ENCODE measurements at places on chromosomes 12 and 14.

- DNase-seq, result no peak
These were observed 21.9 kb upstream of the HIP1R start for GRCh38 chr12:122813310-122813713.

- no peak for DNase-seq
These were observed 119.8 kb downstream of the SLC38A1 start for GRCh38 chr12:46149079-46149464.

- no peak for DNase-seq
These were observed 102.2 kb downstream of the MYF5 start for GRCh38 chr12:80818878-80819277.

GRCh38 chr14:79036441-79036840, 866.3 kb downstream of the NRXN3 start:
- no peak for DNase-seq

DNA sequence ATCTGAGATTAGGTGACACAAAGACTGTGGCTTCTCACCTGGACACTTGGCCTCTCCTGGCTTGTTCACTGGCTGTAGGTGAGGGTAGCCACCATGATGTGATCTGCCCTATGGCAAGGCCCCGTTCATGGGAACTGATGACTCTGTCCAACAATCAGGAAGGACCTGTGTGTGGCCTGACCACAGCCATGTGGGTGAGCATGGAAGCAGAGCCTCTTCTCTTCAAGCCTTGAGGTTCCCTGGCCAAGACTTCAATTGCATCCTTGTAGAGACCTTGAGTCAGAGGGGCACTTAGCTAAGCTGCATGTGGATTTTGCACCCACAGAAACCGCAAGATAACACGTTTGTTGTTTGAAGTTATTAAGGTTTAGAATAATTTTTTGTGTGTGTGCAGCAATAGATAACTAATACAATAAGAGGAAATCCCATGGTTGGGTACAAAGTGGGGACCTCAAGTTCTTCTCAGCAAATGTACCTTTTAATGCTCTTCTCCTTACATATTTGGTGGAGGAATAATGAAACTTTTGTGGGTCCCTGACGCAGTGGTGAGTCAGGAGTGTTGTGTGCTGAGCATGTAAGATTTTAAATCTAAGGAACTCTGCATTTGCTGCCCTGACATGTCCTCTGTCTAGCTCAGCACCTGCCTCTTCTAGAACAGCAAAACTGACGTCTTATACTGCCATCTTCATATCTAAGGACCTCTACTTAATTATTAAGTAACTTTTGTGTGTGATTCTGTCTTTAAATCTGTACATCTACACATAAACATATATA, 27.5 kb upstream of the PLEKHG7 start:
- no peak for DNase-seq

- DNase-seq, result no peak
These were observed 28.6 kb downstream of the GNS start for GRCh38 chr12:64730588-64730969.

DNA sequence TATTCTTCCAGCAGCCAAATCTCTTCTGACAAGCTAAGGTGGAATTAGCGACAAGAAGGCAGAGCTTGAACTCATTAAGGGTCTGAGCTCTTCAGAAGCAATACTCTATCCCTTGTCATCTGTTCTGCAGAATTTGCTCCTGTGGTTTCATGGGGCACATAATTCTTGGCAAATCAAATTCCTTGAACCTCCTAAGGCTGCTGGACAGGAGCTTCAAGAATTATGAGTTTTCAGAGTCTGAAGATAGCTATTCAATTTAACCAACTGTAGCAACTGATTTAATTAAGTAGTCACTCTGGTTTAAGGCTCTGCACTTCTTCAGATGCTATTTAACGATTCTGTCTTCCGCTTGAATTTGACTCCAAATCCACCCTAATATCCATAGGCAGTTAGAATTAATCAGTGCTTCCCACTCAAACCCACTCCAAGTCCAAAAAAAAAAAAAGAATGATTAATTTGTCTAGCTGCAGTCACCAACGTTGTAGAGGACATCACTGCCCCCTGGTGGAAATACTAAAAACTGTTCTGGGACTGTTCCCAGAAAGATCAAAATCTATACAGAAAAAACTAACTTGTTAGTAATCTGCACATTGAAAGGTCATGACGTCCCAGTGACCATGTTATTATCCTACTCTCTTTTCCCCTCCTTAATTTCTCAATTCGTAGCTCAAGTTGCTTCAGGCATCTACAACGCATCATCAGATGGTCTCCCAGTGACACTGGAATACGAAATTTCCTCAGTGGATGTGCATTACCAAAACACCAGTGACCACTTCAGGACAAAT, 169.9 kb downstream of the KIF21A start:
- peak; percentile 10 for DNase-seq

GRCh38 chr14:106419376-106419965, 893.1 kb downstream of the TMEM121 start:
- no peak for DNase-seq

GRCh38 chr12:130826151-130826801, 12.8 kb downstream of the STX2 start:
- peak; percentile 92 for DNase-seq
